Endodermal cell (in vitro differentiated cells): ENCODE measurements at places on chromosomes 13 and 19.

GRCh38 chr19:3520166-3521103 is 14.3 kb downstream of the FZR1 start:
- peak; percentile 73 for DNase-seq

GRCh38 chr13:21078501-21078900 is 17.1 kb upstream of the LATS2 start:
- DNase-seq: no peak

- peak; percentile 89 for DNase-seq
These were observed 4.4 kb downstream of the BCAT2 start for GRCh38 chr19:48806518-48806817.

GRCh38 chr19:13092606-13093235 is 9.9 kb downstream of the LYL1 start:
- DNase-seq: no peak

DNA sequence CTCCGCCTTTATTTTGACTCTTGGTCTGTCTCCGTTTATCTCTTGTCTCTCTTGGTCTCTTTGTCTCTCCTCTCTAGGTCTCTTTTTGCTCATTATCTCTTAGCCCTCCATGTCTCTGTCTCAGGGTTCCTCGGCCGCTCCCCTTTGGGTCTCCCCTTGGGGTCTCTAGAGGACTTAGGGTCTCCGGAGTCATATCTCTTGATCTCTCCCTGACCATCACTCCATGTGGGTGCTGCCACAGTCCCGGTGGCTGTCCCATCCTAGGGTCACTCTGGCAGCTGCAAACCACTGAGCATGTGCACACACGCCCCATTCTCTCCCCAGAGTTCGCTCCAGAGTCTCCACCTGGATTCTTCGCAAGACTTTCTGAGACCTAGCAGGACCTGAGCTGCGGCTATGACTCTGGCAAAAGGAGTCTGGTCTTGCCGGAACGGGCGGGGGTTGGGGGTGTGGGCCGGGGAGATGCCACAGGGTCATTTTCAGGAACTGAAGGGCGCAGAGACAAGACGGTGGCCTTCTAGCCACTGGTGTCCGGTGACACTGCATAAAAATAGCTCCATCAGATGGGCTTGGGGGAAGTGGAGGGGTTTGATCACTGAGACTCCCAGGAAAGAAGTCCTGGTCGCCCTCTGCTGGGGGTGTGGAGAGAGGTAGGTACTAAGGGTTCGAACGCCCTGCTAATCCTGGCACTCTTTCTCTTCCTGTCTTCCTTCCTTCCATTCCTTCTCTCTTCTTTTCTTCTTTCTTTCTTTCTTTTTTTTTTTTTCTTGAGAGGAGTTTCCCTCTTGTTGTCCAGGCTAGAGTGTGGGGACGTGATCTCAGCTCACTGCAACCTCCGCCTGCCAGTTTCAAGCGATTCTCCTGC is 1.2 kb upstream of the KCNA7 start:
- DNase-seq: peak; percentile 80

DNA sequence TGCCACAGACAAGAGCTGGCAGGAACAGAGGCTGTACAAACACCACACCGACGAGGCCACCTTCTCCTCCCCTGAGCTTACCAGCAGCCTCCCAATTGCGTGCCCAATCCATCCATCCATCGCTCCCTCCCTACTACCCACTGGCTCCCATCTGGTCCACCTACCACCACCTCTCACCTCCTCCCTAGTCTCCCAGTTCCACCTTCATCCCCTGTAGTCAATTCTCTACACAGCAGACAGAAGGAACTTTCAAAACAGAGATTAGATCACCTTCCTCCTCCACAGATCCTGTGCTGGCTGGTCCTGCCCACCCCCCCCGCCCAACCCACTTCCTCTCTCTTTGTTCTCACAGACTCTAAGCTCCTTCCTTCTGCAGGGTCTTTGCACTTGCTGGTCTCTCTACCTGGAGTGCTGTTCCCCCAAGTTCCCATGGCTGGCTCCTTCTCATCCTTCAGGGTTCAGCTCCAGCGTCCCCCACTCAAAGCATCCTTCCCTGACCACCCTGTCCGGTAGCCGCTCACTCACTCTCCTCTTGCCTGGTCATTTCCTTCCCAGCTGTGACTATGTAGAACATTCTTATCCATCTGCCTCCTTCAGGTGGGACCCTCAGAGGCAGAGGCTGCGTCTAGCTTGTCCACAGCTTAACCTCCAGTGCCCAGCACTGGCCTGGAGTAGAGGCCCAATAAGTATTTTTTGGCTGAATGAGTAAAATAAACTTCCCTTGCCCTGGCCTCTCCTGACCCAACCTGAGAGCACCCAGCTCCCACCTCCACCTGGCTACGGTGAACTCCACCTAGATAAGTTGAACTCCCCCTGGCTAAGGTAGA is 23.0 kb downstream of the PIN1 start:
- no peak for DNase-seq

GRCh38 chr13:103759361-103759760 is 693.1 kb upstream of the SLC10A2 start:
- DNase-seq: no peak

DNA sequence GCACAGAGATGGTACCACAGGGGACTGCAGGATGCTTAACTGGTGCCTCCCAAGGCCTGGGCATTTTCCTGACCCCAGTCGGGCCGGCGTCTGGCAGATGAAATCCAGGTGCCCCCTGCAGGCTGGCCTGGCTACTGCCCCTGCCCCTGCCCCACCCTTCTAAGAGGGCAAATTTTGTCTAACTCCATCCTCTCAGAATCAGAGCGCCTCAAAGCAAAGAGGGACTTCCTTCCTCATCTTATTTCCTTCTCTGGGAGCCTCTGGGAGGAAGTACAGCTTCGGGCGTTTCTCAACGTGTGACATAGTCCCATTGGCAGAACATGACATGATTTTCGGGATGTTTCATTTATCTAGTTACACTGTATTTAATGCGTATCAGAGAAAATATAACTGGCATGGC is 2.7 kb downstream of the PRKACA start:
- DNase-seq: peak; percentile 83
